Effector CD4-positive, alpha-beta T cell (primary cell): ENCODE measurements at places on chromosomes 6 and 20.

- no peak for DNase-seq
Measured at GRCh38 chr6:97705568-97705967, 422.6 kb upstream of the MMS22L start.

GRCh38 chr6:122804962-122805485 is 16.0 kb downstream of the SMPDL3A start:
- DNase-seq, result no peak

- no peak for DNase-seq
Measured at GRCh38 chr6:166688901-166689300, 61.9 kb upstream of the RPS6KA2 start.

DNA sequence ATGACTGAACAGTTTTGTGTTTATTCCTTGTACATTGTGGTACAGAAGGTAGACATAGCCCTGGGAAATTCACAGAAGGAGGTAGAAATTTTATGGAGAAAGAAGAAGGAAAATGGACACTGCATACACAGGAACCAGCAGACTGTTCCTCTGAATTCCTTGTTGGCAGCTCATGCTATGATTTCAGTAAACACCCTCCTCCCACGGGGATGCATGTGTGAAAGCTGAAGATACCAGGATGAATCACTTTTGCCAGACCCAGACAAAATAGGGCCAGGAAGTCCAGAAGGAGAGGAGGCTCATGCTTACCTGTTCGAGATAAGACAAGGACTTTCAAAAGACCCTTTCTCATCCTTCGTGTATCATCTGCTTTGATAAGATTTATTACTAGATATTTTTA is 110.3 kb upstream of the GGTLC1 start:
- no peak for DNase-seq

DNA sequence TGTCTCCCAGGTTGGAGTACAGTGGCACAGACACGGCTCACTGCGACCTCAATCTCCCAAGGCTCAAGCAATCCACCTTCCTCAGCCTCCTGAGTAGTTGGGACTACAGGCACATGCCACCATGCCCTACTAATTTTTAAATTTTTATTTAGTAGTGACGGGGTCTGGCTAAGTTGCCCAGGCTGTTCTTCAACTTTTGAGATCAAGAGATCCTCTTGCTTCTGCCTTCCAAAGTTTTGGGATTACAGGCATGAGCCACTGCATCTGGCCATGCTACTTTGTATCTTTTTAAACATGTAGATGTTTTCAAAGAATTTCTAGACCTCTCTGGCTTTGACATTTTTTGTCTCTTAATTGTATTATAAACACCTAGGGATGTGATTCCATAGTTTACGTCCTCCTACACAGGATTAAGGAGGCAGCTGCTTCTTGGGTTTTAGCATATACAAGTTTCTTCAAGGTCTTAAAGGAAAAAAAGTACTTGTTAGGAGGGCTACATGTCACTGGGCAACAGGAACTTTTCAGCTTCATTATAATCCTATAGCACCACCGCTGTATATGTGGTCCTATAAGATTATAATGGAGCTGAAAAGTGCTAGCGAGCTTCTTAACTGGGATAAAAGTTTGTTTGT is 1.3 kb downstream of the ADAT2 start:
- DNase-seq, result no peak

DNA sequence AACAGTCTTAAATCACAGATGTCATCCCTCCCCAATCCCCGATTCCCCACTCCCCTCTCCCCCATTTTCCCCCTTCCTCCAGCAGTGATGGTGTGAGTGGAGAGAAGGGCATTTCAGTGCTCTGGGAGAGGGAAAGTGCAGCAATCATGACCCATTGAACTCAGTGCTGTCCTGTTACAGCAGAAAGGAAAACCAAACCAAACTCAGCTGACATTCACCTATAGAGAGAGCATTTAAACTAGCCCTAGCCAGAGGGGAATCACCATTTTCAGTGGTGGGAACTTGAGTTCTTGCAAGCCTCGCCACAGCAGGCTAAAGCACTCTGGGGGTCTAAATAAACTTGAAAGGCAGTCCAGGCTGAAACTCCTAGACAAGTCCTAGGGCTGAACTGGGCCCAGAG is 129.9 kb upstream of the COL21A1 start:
- no peak for DNase-seq

DNA sequence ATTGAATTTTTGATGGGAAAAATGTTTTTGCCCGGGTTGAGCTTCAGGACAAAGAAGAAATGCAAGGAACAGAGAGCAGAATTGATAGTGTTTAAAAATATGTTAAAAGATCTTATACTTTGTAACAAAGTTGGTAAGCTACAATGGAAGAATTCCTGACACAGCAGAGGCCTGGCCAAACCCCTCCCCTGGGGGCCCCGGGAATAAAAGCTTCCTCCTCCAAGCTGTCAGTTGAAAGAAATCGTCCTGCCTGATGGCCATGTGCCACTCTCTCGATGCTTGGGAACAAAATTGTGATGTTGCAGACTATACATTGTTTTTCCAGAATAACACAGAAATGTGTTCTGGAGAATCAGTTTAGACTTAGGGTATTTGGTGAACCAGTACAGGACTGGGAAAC is 14.2 kb upstream of the TOX2 start:
- DNase-seq, result no peak
